Activated CD8-positive, alpha-beta memory T cell treated with anti-CD3 and anti-CD28 coated beads for 1 hour (primary cell): ENCODE measurements at places on chromosomes 16 and 17.

- DNase-seq = no peak
Observed at GRCh38 chr16:26768385-26769010, 298.2 kb upstream of the C16orf82 start.

DNA sequence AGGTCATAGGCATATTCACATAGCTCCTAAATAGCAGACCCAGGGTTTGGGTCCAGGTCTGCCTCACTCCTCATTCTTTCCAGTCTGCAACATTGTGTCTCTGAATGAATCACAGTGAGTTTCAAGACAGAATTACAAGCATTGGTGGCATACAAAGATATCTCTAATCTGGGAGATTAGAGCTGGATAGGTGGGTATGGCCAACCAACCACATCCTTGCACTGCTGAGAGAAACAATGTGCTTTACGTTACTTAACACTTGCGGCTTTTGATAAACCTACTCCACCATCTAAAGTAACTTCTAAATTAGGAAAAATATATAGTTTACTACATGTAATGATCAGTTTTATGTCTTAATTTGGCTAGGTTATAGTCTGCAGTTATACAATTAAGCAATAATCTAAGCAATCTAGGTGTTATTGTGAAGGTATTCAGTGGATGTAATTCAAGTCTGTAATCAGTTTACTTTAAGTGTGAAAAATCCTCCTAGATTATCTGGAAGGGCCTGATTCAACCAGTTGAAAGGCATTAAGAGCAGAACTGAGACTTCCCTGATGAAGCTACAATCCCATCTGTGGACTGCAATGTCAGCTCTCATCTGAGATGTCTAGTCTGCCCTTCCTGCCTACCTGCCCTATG lies 26.7 kb downstream of the CDH11 start:
- DNase-seq = no peak

GRCh38 chr17:34542700-34543336 lies 36.6 kb upstream of the TMEM132E start:
- DNase-seq = peak; percentile 9

- no peak for DNase-seq
Observed at GRCh38 chr17:79361221-79361734, 249.6 kb downstream of the RBFOX3 start.

- DNase-seq = no peak
Observed at GRCh38 chr16:81899601-81900000, 111.7 kb downstream of the SDR42E1 start.

GRCh38 chr16:4640572-4641305 lies 16.1 kb downstream of the MGRN1 start:
- no peak for DNase-seq

DNA sequence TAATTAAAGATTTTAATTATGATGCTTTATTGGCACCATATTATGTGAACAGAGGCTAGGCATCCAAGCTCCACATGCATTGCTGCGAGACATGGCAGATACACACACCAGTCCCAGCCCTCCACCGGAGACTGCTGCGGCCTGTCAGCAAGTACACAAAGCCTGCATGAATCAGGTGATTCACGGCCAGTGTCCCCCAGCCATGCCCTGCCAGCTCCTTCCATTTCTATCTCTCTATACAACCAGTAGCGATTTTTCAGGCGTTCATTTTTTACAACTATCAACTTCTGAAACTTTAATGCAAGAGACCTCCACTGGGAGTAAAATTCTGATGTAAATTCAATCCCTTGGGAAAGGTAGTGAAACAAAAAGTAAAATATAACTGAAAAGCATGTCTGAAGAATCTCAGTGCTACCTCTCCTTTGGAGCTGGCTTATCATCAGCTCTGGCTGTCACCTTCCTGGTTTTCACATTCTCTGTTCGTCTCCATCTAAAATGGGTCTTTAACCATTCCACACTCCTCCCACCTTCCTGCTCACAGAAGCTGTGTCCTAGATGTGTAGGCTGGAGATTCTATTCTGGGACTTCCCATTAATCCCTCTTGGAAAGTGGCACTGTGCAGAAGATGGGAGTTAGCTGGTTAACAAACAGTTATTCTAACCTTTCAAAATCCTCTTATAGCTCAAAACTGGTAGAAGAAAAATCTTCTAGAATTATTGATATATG lies 32.2 kb downstream of the HS3ST3A1 start:
- DNase-seq = no peak

- no peak for DNase-seq
Observed at GRCh38 chr16:80569440-80570105, 28.8 kb downstream of the DYNLRB2 start.

- no peak for DNase-seq
Observed at GRCh38 chr17:61352781-61353491, 46.7 kb upstream of the TBX2 start.
